ENCODE measurements at places on chromosomes 7 and 10.
A peak's percentile ranks its signal among the peaks of the same experiment; 100 is the strongest.

- no peaks in the 10 kb centered on the region for H3K36me3 ChIP-seq
- no peak overlapping the region for H3K27ac ChIP-seq
- no peak overlapping the region for H3K4me3 ChIP-seq
- peak; percentile 11 for DNase-seq
These were observed 103.6 kb downstream of the PRPF18 start for GRCh38 chr10:13690281-13690825.

DNA sequence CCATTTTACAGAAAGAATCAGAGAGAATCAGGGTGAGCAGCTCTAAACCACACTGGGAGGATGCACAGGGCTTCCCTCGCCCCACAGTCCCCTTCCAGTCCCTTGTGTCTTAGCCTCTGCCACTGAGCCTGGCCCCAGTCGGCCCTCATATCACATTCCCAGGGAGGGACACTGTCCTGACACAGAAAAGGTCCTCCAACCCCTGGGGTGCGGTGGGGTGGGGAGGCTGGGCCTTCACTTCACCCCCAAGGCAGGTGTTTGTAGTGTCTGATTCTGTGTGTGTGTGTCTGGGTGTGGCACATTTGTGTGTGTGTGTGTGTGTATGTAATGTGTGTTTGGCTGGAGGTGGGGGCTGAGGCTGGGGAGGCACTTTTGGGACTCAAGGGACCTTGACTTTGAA is 1.8 kb upstream of the KCP start:
- no peaks in the 10 kb centered on the region for H3K36me3 ChIP-seq
- no peak for DNase-seq
- H3K27ac ChIP-seq: no peak overlapping the region
- H3K4me3 ChIP-seq: no peak overlapping the region
- H3K4me1 ChIP-seq: peaks cover 6% of the 10 kb centered on the region
- H3K27me3 ChIP-seq: peaks cover 46% of the 10 kb centered on the region

- no peaks in the 10 kb centered on the region for H3K27me3 ChIP-seq
- no peak for DNase-seq
- no peak overlapping the region for H3K4me3 ChIP-seq
- H3K36me3 ChIP-seq: peaks cover 7% of the 10 kb centered on the region
- no peak overlapping the region for H3K27ac ChIP-seq
These were observed 100.7 kb downstream of the FAM53B start for GRCh38 chr10:124643330-124644009.

DNA sequence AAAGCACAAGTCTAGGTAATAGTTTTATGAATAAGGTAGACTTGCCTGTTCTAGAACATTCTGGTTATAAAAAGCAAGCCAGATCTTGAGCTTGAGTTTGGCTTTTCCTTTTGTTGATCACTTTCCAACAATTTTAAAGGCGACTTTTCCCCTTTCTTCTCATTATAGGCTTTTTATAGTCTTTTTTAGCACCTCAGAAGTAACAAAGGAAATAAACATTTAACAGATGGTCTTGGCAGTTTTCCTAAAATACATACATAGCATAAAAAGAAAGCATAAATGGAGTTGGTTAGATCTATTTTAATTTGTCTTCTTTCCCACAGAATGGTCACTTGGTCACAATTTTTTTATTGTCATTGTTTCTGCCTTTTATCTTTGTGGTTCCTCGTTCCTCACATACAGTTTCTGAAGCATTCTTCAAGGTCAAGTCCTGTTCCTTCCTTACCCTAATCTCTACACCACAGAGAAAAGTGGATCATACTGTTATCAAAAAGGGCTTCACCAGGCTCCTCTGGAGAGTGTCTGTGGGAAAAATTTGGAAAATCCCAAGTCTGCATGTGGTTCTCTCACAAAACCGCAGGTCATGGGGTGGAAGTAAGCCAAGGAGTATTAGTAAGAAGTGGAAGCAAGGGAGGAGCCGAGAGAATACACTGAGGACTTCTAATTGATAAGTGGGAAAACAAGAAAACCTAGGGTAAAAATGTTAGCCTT is 31.3 kb downstream of the THNSL1 start:
- no peaks in the 10 kb centered on the region for H3K36me3 ChIP-seq
- no peaks in the 10 kb centered on the region for H3K4me1 ChIP-seq
- DNase-seq: no peak
- H3K27me3 ChIP-seq: peaks cover 21% of the 10 kb centered on the region
- no peak overlapping the region for H3K27ac ChIP-seq

- peak overlapping the region; percentile 46 for H3K27ac ChIP-seq
- peak overlapping the region; percentile 54 for H3K4me3 ChIP-seq
- DNase-seq: no peak
- peaks cover 14% of the 10 kb centered on the region for H3K36me3 ChIP-seq
These were observed 12.4 kb upstream of the SEC24C start for GRCh38 chr10:73731588-73732375.

- H3K27ac ChIP-seq: no peak overlapping the region
- DNase-seq: no peak
- no peaks in the 10 kb centered on the region for H3K4me1 ChIP-seq
- H3K27me3 ChIP-seq: no peaks in the 10 kb centered on the region
- no peak overlapping the region for H3K4me3 ChIP-seq
These were observed 156.3 kb downstream of the ZNF248 start for GRCh38 chr10:37700886-37701780.

GRCh38 chr10:85786401-85786899 is 580.1 kb downstream of the GRID1 start:
- H3K4me1 ChIP-seq: no peaks in the 10 kb centered on the region
- no peak overlapping the region for H3K4me3 ChIP-seq
- no peak overlapping the region for H3K27ac ChIP-seq
- no peaks in the 10 kb centered on the region for H3K36me3 ChIP-seq

GRCh38 chr10:71024490-71024889 is 136.1 kb upstream of the PCBD1 start:
- DNase-seq: no peak
- no peaks in the 10 kb centered on the region for H3K36me3 ChIP-seq
- H3K4me3 ChIP-seq: no peak overlapping the region
- no peak overlapping the region for H3K27ac ChIP-seq
- no peaks in the 10 kb centered on the region for H3K4me1 ChIP-seq

- no peaks in the 10 kb centered on the region for H3K4me1 ChIP-seq
- H3K27ac ChIP-seq: no peak overlapping the region
- no peak overlapping the region for H3K4me3 ChIP-seq
- DNase-seq: no peak
These were observed 131.4 kb downstream of the GPAM start for GRCh38 chr10:112052166-112052565.

- H3K4me3 ChIP-seq: peak overlapping the region; percentile 77
- peaks cover 2% of the 10 kb centered on the region for H3K36me3 ChIP-seq
- DNase-seq: peak; percentile 83
- H3K27ac ChIP-seq: peak overlapping the region; percentile 86
These were observed 15.6 kb downstream of the ATG9B start for GRCh38 chr7:151008511-151009323.

DNA sequence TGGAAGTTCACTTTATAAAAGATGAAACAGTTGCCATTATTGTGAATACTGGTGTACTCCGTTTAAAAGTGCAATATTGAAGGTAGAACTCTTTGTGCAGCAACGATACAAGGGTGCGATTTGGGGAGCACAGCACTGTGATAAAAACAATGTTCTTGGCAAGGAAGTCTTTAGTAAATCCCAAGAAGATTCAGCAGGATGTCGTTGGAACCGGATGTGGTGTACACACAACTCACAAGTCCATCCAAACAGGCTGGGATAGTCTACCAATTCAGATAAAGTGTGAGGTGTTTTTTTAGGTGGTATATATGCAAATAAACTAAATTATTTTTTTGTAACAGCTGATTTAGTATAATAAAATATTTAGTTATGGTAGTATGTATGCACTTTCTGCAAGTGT is 46.7 kb downstream of the ZNF777 start:
- DNase-seq: no peak
- peaks cover 2% of the 10 kb centered on the region for H3K4me1 ChIP-seq
- H3K4me3 ChIP-seq: no peak overlapping the region
- peaks cover 27% of the 10 kb centered on the region for H3K27me3 ChIP-seq
- H3K27ac ChIP-seq: no peak overlapping the region

DNA sequence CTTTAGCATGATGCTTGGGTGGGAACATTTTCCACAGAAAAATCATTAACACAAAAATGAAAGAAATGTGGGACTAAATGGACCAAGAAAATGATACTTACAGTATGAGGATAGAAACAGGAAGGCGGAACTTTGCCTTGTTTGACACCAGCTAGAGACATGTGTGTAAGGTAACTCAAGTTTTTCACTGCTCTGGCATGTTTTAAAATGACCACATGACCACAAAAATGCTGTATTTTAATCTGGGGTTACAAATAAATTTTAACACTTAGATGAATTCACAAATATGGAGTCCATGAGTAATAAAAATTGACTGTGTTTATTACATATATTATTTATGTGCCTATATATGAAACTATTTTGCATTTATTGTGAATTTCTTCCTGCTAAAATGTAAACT is 100.9 kb upstream of the PHYHIPL start:
- no peak overlapping the region for H3K4me3 ChIP-seq
- no peak overlapping the region for H3K27ac ChIP-seq
- H3K4me1 ChIP-seq: no peaks in the 10 kb centered on the region
- H3K27me3 ChIP-seq: no peaks in the 10 kb centered on the region
- H3K36me3 ChIP-seq: no peaks in the 10 kb centered on the region

DNA sequence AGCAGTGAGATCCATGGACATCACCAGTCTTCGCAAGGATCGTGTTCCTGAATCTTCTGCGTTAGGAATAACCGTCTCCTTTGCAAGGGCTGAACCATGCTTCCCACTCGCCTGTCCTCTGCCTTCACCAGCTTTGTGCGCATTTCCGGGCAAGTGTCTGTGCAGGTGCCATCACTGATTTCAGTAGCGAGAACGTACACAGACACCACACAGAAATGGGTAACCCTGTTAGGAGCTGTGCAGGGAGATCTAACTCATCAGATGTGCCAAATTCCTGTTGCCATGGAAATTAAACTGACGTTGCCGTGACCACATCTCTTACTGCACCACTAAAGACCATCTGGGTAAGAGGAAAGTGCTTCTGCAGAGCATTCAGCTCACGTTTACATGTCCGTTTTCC is 146.3 kb downstream of the DIP2C start:
- no peaks in the 10 kb centered on the region for H3K36me3 ChIP-seq
- DNase-seq: no peak
- H3K27me3 ChIP-seq: peaks cover 32% of the 10 kb centered on the region

GRCh38 chr10:113616244-113617074 is 47.4 kb downstream of the NRAP start:
- no peak for DNase-seq
- H3K36me3 ChIP-seq: no peaks in the 10 kb centered on the region
- no peak overlapping the region for H3K4me3 ChIP-seq
- H3K27ac ChIP-seq: no peak overlapping the region

DNA sequence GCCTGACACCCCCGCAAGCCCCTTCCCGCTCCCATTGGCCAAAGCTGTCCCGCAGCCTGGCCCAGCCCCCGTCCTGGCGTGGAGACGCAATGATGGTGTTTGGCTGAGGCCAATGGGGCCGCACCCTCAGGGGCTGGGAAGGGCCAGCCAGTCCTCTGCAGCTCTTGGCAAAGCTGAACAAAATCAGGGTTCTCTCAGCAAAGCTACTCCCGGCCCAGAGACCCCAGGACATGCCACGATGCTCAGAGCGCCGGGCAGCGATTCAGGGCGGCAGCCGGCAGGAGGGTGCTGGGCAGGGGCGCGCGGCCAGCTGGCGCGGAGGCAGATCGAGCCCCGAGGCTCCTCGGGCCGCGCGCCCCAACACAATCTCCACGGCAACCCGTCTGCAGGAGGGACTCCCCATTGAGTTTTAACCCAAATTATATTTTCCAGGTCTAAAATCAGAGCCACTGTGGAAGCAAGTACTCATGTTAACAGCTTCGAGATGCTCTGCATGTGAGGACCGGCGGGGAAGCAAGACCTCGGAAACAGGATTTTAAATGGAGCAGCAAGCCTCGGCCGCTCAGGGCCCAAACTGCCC is 8.8 kb upstream of the CNPY1 start:
- H3K4me1 ChIP-seq: no peaks in the 10 kb centered on the region
- no peaks in the 10 kb centered on the region for H3K36me3 ChIP-seq
- no peak overlapping the region for H3K4me3 ChIP-seq

All from activated CD8-positive, alpha-beta T cell treated with anti-CD3 and anti-CD28 coated beads for 36 hours (primary cell).